Progenitor cell of endocrine pancreas (in vitro differentiated cells): ENCODE measurements at places on chromosomes 2 and 18.

DNA sequence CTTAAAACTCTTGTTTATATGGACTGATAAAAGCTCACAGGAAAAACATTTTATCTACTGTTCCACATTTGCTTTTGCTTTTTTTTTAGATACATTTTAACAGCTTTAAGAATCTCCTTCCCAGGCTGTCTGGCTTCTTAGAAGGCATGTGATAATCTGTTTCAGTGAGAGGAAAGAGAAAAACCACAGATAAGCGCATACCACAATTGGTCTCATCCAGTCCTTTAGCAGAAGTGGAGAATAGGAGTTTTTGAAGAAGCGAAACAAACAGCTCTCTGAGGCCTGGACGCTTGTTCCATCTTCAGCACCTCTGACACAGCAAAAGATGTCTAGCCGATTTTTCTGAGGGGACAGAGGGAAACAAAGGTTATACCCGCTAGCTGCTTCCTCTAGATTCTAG is 37.6 kb downstream of the RMC1 start:
- DNase-seq = no peak

DNA sequence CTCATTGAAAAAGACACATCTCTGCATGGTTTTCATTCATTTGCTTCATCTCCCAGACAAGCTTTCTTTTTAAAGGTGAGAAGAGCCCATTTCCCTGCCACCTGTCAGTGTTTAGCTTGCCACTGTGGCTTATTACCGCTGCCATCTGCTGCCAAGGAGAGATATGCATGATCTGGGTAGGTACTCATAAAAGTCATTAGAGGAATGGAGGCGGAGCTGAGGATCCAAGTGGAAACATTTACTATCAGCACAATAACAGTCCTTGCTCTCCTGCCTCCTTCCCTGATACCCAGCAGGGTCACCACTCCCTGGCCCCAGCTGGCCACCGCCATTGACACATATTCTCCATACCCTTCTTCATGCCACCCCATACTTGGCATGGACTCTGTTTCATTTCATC is 390.4 kb downstream of the TSN start:
- no peak for DNase-seq

GRCh38 chr2:158484892-158485556 is 28.3 kb downstream of the PKP4 start:
- no peak for DNase-seq

GRCh38 chr2:156430980-156431358 is 5.2 kb upstream of the GPD2 start:
- no peak for DNase-seq

DNA sequence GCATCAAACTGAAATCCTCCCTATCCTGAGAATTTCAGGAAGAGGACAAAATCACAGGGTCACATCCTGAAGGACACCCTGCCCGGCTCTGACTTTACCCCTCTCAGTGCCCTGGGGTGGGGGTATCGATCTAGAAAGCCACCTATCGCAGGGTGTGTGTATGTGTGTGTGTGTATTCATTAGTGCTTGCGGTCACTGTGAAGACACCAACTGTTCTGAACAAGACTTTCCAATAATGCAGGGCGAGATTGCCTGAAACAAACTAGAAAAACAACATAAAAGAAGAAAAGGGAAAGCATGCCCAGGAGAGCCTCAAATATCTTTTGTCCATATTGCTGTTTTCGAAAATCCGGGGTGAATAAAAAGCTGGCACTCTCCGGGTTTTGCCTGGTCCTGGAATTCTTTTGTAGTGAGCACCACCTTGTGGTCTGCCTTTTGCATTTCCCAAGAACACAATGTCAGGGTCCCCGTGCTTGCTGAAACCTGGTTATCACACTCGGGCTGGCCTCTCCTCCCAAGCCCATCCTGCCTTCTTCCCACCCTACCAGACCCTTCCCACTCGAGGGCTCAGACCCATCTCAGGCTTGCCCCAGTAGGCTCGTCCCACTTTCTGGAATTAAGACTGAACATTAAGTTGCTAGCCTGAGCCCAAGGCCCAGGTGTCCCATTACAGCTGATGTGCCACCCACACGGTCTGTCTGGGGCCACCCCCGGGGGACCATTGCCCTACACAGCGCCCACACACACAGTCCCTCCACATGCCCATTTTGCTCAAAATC is 25.0 kb upstream of the COPS8 start:
- DNase-seq = peak; percentile 33

GRCh38 chr2:55175254-55176093 is 56.6 kb downstream of the CLHC1 start:
- no peak for DNase-seq

GRCh38 chr2:28394331-28394877 is 1.7 kb downstream of the FOSL2 start:
- DNase-seq = no peak

DNA sequence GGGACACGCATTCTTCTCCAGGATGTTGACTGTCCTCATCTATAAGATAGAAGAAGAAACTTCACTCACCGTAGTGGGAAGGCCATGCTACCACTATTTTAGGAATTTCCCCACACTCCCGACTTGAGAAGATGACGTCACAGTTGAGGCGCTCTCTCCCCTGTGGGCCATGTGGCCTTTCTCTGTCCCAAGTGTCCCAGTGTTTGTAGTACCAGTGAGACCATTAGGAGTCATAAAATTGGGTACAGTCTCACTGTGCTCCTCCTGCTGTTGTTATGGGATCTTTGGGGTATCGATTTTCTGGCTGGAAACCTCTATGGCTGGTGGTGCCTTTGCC is 7.2 kb upstream of the SNTG2 start:
- DNase-seq = no peak

DNA sequence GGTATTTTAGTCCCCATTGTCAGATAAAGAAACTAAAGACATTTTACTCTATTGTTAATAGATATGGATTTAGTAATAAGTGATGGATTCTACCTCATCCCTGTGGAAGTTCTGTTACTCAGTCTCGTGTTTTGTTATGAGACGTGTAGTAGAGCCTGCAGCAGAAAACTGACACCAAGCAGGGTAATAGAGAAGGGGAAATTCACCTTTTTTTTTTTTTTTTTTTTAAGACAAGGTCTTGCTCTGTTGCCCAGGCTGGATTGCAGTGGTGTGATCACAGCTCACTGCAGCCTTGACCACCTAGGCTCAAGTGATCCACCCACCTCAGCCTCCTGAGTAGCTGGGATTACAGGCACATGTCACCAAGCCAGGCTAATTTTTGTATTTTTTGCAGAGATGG is 164.5 kb downstream of the CERS6 start:
- DNase-seq = no peak

- DNase-seq = no peak
Observed at GRCh38 chr2:200021449-200022114, 66.2 kb downstream of the MAIP1 start.

DNA sequence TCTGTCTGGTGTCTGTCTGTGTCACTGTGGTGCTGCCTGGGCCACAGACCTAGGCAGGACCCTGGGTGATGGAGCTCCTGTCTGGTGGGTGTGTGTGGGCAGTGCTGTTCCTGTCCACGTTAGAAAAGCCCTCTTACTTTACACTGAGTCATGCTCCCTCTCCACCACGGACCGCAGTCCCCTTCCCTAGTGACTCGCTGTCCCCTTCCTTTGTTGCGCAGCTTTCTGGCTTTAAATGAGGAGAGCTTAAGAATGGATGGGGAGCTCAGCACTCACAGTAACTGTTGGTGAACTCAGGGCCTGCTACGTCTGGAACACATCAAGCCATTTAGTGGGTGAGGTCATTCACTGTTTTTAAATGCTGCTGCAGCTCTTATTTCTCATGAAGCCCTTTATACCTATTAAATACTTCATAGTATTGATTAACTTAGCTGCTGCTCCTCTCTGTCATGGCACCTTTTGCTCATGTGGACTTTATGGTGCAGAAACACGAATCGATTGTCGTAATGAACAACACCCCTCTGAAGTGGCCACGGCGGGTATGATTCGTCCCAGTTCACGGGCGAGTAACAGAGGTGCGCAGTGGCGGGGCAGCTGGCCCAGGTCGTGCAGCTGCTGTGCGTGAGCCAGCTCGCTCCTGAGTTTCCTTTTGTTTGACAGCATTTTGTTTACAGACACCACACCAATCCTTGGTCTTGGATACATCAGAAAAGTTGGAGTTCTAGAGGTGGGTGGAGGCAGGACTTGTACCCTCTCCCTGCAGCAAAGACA is 100.4 kb downstream of the LDLRAD4 start:
- no peak for DNase-seq

- DNase-seq = no peak
Observed at GRCh38 chr18:3110034-3110752, 97.2 kb upstream of the LPIN2 start.

DNA sequence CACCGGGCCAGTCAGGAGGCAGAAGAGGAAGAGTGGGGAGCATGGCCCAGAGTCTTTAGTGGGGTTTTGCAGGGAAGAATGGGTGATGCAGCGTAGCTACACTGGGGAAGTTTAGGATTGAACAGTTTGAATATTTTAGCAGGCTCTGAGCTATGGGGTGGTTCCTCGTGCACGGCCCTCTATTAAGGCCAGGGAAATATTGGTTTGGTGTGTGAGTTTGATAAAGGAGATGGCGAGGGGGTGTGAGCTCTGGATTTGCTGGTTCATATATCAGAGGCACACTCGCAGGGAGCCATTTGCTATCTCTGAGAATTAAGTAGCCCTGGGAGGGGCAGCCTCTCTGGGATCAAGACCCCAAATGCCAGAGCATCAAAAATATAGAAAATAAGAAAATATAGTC is 50.1 kb downstream of the BOLA3 start:
- no peak for DNase-seq

GRCh38 chr18:5868218-5868854 is 27.0 kb downstream of the TMEM200C start:
- DNase-seq = peak; percentile 68

DNA sequence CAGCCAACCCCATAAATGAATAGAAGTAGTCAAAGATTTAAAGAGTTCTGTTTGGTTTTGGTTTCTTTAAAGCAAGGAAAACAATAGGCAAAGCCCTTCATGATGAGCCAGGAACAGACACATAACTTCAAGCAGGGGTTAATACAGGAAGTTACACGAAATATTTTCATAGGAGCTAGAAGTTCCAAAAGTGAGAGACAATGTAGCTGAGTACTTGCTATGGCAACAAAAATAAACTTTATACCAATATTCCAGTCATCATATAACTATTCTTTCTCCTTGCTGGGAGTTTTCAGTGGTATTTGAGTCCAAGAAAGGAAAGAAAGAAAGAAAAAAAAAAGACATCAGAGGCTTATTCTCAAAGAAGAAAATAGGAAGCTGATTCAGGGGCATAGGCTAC is 56.2 kb downstream of the COBLL1 start:
- no peak for DNase-seq

- DNase-seq = no peak
Observed at GRCh38 chr18:6031442-6031841, 136.1 kb upstream of the TMEM200C start.

- DNase-seq = no peak
Observed at GRCh38 chr18:22467760-22468553, 50.2 kb upstream of the CTAGE1 start.

DNA sequence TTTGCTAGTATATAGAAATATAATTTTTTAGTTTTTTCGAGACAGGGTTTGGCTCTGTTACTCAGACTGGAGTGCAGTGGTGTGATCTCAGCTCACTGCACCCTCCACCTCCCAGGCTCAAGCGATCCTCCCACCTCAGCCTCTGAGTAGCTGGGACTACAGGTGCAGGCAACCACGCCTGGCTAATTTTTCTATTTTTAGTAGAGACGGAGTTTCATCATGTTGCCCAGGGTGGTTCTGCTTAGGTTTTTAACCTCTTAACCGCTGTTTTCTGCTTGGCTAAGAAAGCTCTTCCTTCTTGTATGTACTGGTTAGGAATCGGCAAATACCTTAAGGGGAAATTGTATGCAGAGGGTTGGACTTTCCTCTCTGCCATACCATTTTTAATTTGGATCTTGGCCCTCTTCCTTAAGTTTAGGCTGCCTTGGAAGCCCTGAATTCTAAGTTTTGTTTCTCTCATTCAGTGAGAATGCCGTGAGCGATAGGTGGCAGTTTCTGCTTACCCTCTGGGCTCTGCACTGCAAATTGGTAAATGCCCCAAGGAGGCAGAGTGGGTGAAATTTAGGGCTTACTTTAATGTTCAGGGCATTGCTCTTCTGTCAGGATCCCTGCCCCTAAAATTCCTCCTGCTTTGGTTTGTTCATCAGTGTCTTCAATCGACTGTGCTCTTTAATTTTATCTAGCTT is 32.3 kb downstream of the EML6 start:
- DNase-seq = no peak

GRCh38 chr2:9975805-9976447 is 24.4 kb downstream of the GRHL1 start:
- DNase-seq = no peak

DNA sequence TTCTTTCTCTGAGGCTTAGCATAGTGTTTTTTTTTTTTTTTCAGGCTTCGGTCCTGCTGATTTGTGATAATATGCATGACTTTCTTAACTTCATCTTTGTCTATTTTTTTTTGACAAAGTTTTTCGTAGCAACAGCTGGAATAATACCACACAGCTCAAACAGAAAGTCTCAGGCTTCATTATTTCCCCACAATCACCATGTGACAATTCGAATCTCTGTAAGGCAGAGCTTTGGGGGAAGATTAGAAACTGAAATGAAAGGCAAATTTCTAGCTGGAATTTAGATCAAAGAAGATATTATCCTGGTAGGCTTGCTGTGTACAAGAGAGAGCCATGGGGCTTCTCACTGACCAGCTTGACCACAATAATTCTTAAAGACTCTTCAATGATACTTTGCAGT is 12.2 kb upstream of the CD28 start:
- no peak for DNase-seq
